ENCODE measurements at places on chromosomes 12 and 14.

GRCh38 chr14:83491091-83491490 lies 1957.4 kb upstream of the SEL1L start:
- DNase-seq, result no peak

DNA sequence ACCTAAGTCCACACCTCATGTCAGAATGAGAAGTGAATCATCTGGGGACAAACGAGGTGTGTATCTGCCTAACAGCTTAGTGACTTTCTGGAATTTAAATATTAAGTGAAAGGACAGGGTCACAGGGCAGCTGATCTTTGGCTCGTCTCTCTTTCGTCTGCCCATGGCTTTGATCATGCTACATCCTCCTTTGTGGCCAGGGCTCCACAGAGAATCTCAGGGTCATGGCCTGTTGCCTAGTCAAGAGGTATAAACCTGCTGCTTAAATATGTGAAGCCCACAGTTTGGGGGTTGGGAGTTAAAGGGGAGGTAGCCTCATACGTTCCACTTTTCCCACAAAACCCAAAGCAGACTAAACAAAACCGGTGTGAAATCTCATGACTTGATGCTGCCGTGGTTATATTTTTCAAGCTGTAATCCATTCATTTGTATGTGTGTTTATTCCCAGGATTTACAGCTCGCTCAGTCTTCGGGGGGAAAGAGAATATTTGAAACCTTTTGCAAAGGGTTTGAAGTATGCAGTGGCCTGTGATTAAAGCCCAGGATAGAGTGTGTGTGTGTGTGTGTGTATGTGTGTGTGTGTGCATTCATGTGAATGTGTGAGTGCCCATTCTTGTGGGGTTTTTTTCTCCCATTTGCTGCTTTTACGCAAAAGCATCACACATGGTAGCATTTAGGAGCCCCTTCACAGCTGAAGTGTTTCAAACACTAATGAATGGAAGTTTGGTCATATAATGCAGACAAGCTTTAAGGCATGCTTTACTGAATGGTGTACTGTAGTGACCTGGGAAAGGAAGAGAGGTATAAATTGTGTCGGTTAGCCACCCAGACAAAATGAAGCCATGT lies 137.1 kb downstream of the HMGA2 start:
- no peak for DNase-seq

GRCh38 chr12:15603474-15604085 lies 185.6 kb downstream of the EPS8 start:
- DNase-seq, result no peak

GRCh38 chr12:92363295-92364146 lies 217.9 kb upstream of the BTG1 start:
- no peak for DNase-seq

DNA sequence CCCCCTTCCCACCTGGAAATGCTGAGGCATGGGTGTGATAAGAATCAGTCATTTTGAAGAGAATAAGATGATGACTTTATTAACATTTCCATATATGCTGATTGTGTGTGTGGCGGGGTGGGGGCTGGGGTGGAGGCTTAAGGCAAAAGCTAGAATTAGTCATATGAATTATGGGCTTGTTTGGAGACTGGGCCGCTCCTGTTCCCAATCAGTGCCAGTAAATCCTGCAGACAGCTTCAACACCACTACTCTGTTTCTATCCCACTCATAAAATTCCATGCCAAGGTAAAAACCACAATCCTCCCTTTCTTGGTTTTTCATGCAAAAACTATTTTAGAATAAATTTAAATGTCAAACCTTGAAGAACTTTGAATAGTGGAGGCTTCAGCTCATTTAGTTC lies 29.9 kb upstream of the SLC38A2 start:
- no peak for DNase-seq

DNA sequence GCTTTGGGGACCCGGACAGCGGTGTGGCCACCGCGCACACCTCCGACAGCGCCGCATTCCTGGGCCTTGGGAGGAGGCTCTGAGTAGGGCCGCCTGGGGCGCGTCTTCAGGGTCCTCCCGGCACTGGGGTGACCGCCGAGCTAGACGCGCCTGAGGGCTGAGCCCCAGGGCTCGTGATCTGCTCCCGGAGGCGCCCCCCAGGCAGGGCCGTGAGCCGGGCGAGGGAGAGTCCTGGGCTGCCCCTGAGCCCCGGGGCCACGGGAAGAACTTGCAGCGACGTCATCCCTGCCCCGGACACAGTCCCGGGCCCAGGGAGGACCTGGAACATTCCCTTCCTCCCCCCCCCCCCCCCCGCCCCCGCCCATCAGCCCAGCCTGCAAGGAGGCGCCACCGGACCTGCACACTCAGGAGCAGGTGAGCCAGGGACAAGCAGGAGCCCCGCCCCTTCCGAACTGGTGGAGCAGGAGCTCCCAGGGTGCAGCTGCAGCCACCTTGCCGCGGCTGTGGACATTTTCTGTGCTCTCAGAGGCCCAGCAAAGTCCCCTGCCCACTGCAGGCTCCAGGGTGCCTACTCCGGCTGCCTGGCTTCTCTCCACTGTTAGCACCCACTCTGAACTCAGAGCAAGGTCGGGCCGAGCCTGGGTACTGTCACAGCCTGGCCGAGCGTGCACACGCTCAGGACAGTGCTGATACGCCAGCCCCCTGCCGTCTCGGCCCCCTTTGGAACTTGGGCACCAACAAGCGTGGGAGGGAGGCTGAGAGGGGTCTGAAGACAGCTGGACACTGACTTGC lies 50.7 kb downstream of the A2M start:
- DNase-seq, result no peak

- no peak for DNase-seq
These were observed 705.8 kb downstream of the C12orf50 start for GRCh38 chr12:87323369-87323768.

DNA sequence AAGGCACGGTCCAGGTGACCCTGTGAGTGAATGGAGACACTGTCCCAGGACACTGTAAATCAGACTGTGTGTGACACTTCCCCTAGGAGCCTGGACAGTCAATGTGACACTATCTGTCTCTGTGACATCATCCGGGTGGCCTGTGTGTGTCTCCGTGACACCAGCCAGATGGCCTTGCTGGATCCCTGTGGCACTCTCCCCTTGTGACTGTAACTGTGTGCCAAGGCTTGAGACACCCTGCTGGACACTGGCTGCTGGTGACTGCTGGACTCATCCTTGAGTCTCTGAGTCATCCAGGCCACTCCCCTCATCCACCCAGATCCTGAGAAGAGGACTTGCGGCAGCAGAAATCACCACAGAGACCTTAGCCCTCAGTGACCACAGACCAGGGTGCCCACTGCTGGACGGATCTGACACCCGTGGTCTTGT lies 51.6 kb downstream of the MVK start:
- DNase-seq, result no peak

DNA sequence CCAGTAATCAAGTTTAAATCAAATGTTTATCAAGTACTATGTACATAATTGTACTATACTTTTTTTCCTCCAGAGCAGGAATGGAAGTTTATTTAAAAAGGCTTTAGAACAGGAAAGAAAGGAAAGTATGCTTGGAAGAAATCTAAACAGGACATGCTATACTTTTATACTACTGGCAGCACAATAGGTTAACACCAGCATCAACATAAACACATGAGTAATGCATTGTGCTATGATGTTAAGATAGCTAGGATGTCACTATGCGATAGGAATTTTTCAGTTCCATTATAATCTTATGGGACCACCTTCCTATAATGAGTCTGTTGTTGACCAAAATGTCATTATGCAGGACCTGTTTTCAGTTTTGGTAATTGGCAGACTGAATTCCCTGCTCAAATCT lies 41.5 kb upstream of the ANKS1B start:
- DNase-seq, result no peak

DNA sequence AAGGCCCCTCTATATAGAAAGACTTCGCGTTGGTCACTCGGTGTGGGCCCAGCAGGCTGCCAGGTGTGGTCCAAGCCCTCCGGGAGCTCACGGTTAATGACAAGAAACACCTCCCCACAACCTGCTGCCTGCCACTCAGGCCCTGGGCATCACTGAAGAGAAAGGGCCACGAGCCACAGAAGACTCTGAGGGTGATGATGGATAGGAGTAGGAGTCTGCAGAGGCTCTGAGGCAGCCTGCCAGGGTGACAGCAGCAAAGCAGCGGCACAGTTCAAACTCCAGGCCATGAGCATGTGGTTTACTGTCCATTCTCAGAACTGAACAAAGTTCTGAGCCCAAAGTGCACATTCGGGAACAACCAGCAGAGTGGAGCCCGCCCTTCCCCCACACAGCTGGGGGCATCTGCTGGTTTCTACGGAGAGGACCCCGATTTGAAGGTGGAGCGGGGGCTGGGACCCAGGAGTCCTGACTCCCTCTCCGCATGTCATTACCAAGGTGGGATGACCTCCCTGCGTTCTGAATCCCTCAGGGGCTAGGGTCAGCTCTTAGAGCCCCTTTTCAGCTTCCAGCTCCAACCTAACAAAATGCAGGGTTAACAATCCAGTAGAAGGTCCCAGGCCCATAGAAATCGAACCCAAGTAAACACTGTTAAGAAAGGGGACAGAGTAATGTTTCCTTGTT lies 65.8 kb downstream of the VWF start:
- no peak for DNase-seq

DNA sequence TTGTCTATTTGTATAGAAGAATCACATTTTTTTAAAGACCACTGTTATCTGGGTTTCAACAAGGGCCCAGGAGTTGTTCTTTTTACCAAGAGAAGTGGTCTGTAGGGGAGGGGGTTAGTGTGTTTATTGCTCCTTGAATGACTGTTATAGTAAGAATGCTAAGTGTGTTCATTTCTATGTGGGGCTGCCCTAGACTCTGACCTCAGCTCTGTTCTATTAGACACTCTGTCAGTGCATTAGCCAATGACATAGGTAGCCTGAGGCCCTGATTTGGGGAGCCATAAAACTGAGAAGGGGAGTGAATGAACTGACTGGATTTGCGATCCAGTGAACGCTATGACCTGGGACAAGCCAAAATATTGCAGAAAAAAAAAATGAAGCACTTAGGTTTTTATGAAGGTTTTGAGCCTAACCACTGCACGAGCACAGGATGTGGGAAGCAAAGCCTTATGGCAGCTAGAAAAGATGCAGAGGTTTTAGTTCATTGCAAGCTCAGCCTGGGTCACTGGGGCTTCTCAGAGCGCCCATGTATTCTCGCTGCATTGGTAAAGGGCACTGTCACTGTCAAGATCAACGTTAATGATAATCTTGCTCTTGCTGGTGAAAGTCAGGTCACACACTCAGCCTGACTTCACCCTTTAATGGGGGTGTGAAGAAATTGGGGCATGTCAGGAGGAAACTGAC lies 63.8 kb downstream of the PRKCH start:
- no peak for DNase-seq

- DNase-seq, result no peak
These were observed 39.9 kb downstream of the SLC25A47 start for GRCh38 chr14:100363053-100363452.

DNA sequence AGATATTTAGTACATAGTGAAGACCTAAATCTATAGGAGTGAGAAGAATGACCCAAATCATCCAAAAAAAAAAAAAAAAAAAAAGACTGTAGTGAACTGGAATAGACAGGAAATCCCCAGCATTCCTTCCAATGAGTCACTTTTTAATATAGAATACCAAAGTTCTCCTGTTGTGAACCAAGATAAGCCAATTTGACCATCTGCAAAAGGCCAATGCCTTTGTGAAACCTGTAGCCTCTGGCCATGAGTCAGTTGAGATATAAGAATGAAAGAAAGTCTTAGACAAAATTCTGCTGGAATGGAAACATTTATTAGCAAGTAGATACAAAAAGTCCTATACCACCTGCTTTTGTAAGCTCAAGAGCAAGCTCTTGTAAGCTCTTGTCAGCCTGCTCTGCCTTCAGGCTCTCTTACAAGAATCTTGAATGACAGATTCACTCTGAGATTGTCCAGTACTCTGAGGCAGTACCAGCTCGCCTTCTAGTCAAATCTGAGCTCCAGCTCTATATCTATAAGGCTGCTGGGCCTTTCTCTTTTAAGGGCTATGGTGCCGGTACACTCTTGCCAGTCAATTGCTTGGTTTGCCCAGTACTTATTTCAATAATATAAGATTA lies 243.0 kb upstream of the TMTC1 start:
- no peak for DNase-seq

- DNase-seq, result no peak
These were observed 34.1 kb downstream of the SCFD1 start for GRCh38 chr14:30656190-30656632.

DNA sequence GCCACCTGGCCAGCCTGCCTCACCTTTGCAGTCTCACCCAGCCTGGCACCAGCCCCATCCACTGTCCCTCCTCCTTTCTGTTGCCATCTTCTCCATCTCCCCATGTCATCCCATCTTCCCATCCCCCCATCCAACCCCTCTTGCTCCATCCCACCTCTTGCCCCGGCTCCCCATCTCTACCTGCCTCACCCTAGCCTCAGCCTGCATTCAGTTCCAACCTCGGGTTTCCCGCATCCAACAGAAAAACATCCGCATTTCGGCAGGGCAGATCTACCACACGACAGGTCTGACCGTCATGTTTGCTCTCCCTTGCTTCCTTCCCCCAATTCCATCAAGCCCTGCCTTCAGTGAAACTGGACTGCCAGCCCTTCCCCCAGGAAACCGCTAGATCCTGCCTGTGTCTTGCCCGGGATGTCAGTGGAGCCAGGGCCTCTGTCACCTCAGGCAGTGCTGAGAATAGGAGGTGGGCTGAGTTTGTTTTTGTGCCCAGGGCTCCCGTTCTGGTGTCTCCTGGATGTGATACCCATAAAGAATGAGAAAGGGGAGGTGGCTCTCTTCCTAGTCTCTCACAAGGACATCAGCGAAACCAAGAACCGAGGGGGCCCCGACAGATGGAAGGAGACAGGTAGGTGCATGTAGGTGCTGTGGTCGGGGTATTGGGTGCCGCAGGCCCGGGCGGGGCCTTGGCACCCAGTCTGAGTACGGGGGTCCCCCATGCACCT lies 2.5 kb downstream of the KCNH3 start:
- no peak for DNase-seq

- no peak for DNase-seq
These were observed 10.4 kb upstream of the NRIP2 start for GRCh38 chr12:2845280-2845679.

- DNase-seq, result no peak
These were observed 144.8 kb downstream of the TBC1D30 start for GRCh38 chr12:64968989-64969819.

DNA sequence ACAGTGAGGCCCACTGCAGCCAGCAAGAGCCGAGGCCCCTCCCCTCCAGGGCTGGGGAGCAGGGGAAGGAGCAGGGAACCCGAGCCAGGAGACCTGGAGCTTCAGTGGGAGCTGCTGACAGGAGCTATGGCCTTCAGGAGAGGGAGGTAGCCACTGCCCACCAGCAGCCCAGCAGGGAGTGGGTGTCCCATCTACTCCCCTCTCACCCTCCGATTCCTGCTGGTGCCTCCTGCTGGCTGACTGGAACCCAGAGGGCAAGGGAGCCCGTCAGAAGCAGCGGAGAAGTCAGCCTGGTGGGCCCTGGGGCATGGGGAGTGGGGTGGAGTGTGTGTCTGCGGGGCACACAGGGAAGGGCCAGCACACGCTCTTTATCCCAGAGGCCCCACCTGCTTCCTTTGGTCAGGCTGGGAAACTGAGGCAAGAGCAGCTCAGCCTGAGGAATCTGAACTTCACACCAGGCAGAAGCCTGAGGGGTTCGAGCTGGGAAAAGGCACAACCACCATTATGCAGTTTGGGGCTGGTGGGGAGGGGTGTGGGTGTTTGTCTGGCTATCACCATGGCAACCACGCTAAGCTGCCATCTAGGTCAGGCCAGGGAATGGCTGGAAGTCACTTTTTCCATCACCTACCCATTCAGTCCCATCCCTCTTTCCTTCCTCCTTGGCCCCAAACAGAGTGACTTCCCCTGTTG lies 36.8 kb upstream of the PLEKHG6 start:
- DNase-seq, result no peak

- no peak for DNase-seq
These were observed 23.6 kb downstream of the MED6 start for GRCh38 chr14:70576891-70577290.

GRCh38 chr12:19030603-19031002 lies 98.9 kb upstream of the PLEKHA5 start:
- DNase-seq, result no peak

All from activated T-helper 1 cell treated with anti-CD3 and anti-CD28 coated beads, Interleukin-2, amount 50 U/mL, for 16 hours (primary cell).